ENCODE measurements at places on chromosomes 4 and X.

DNA sequence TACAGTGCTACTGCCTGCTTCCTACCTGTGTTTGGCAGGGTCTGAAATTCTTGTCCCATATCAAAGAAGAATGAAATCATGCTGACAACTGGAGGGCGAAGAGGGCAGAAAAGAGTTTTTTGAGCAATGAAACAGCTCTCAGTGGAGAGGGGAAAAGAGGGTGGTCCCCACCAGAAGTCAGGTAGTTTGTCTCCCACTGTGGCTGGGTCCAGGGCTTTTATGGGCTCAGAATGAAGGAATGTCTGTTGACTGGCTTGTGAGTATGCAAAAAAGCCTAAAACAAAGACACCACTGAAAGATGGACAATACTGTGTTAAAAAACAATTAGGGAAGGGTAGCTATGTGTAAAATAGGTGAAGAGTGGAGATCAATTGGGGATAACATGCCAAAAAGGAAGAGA is 115.0 kb downstream of the ADAM29 start:
- no peak for DNase-seq

DNA sequence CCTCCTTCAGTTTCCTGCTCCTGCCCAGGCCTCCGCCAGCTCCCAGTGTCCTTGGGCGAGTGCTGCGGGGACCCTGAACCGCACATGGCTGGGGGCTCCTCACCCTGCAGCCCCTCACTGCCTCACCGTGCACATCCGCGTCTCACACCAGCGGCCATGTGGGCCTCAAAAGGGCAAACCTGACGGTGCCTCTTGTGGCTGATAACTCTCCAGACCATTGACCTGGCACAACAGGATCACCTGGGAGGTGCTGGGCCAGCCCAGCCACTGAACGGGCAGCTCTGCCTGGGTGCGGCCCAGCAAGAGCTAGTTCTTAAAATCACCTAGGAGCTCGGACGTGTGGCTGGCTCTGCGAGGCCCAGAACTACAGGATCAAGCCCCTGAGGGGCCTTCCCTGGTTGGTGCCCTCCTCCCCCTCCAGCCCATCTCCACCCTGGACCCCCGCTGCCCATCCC is 4.1 kb upstream of the S100P start:
- DNase-seq, result no peak

GRCh38 chrX:24357106-24357505 is 3.3 kb upstream of the SUPT20HL1 start:
- no peak for DNase-seq

DNA sequence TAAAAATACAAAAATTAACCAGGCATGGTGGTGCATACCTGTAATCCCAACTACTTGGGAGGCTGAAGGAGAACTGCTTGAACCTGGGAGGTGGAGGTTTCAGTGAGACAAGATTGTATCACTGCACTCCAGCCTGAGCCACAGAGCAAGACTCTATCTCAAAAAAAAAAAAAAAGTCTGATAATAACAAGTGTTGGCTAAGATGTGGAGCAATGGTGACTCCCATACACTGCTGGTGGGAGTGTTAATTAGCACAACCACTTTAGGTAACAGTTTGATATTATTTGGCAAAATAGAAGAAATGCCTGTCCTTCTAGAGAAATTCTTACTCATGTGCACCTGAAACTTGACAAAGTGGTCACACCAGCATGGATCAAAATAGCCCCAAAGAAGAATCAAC is 106.2 kb upstream of the SLC34A2 start:
- DNase-seq, result no peak

DNA sequence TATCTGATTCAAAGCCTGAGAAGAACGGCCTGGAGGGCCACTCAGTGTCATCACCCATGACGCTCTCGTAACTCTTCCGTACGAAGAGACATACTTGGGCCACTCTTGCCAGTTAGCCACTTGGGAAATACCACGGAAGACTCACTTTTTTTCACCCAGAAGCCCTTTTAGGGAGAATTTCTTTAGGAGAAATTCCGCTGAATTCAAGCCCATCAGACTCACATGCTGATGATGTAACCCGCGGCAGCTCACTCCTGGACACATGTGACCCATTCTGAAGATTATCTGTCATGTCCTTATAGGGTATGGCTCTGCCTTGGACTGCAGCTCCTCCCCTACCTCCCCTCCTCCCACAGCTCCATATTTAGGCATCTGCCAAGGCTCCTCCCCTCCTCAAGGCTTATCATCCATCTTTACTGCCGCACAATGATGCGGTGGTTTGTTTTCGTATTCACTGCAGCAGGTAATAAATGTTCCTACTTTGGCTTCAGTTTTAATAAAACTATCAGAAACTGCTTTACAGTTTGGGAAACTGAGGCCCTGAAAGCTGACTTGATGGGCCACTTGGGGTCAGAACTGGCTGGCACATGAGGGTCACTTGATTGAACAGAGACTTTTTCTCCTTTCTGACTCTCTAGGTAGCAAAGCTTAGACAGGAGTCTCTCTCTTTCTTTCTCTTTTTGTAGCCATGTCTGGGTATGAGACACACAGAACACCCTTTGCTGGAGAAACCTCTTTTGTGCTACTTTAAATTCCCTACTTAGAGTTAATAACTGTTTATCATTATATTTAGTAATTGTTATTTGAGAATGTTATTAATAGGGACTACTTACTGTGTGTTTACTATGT is 42.1 kb downstream of the RHOH start:
- DNase-seq, result no peak

GRCh38 chr4:36508394-36508793 is 227.0 kb downstream of the DTHD1 start:
- no peak for DNase-seq

GRCh38 chr4:102007959-102008425 is 217.5 kb downstream of the BANK1 start:
- DNase-seq, result no peak

DNA sequence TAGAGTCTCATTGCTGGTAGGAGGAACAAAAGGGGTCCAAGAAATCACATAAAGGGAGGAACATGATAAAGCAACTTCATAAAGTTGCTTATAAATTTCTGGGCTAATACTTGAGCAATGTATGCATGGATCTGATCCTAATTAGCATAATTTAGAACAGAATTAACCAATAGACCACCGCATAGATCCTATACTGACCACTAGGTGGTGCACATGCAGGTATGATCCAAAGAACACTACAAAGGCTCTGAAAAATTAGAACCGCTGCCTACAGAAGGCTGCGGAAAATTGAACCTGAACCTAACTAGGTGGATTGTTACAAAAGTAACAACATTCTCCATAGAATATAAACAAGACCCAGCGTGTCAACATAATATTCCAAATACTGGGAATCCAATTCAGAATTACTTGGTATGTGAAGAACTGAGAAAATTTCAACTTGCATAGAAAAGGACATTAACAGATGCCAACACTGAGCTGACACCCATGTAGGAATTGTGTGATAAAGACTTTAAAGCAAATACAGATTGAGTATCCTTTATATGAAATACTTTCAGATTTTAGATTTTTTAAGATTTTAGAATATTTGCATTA is 23.3 kb downstream of the BRCC3 start:
- DNase-seq, result no peak

- no peak for DNase-seq
These were observed 495.6 kb downstream of the BCOR start for GRCh38 chrX:39602195-39602594.
